ENCODE measurements at places on chromosomes 7 and 10.
A peak's percentile ranks its signal among the peaks of the same experiment; 100 is the strongest.

GRCh38 chr10:28111712-28112111, 112.8 kb upstream of the ODAD2 start:
- DNase-seq, result no peak

DNA sequence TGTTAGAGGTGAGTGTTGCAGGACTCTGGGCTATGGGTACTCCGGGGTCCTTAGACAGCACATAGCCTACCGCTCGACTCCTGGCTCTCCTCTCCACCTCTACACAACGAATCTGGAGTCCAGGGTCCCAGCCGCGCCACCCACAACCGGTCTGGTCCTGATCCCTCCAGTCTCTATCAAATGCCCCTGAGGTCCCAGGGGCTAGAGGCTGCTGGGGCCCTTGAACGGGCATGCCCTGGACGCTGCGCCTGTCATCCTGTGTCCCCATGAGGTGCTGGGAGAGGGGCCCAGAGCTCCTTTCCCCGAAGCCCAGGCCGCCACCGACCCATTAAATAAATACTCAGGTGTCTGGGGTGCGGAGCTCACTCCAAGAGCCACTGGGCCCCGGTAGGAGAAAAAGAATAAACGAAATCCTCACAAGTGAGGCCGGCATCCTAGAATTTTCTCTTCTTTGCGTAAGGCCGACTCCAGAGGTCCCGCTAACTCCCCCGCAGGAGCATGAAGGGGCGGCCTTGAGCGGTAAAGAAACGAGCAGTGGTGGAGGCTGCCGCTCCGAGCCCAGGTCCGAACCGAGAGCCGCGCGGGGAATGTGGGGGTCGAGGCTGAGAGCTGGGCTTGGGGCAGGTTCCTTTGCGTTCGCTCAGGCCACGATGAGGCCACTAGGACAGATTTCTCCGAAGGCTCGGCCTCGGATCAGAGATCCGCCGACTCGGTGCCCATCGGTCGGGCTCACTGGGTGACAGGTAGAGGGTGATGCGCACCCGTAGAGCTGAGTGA, 166.7 kb downstream of the NRF1 start:
- DNase-seq, result no peak

DNA sequence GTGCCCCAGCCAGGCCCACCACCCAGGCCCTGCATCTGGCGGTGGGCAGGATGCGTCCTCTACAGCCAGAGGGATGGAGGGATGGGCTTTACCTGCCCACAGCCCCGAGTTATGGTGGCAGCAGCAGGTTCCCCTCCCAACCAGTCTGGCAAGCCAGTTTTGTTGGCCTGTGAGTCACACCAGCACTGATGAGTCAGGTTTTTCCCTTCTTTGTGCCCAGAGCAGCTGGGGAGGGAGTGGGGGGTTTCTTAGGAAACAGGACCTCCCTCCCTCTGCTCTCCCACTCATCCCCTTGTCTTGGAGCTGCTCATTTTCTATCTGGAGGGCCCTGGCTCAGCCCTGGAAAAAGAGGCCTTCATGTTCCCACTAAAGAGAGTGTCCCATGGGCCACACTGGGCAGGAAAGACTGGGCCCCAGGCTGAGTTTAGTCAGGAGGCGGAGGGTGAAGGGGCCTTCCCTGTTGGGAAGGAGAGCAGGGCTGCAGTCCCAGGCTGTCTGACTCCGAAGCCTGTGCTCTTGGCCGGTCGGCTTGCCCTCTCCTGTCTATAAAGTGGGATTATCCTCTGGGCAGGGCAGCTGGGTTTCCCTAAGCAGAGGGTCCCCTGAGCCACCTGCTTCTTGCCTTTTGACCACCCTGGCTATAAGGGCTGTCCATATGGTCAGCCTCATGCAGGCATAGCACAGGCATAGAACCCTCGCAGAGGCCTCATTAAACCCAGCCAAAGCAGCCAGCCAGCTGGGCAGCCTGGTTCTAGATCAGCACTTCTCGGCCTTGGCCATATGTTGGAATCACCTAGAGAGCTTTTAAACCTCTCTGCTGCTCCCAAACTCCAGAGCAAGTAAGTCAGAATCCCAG, 30.2 kb upstream of the ANKRD2 start:
- peak; percentile 44 for DNase-seq

GRCh38 chr7:101632641-101633040, 3.5 kb upstream of the MYL10 start:
- no peak for DNase-seq

- DNase-seq, result no peak
Measured at GRCh38 chr7:94314413-94315410, 80.0 kb upstream of the COL1A2 start.

- DNase-seq, result no peak
Measured at GRCh38 chr10:92886334-92886961, 38.1 kb downstream of the EXOC6 start.

DNA sequence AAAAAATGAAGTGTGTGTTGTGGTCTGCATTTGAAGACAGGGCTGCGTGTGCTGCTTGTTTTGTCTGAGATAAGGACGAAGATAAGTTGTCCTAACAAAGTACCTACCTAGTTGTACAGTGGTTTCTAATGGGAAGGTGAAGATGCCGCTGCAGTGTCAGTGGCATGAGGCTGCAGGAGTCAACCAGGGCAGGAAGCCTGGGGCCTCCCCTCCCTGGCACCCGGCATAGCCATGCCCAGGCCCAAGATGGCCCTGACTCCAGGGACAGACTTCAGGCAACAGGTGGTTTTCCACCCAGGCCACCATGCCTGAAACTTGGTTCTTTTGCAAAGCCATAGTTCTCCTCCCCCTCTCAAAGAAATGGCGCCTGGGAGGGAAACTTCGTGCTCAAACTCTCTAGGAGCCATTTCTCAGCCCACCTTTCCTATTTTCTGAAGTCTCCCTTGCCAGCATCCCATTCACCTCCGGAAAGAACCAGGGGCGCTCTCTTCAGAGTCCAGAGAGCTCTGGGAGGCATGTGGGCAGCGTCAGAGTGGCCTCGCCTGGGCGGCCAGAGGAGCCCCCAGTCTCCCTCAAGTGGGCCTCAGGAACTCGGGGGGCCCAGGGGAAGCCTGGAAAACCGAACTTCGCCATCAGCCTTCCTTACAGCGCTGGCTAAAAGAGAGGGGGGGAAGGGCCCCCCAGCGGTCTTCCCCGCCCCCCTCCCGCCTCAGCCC, 2.1 kb upstream of the KAT6B start:
- no peak for DNase-seq

- no peak for DNase-seq
Measured at GRCh38 chr7:118029826-118030422, 154.0 kb upstream of the LSM8 start.

- DNase-seq, result no peak
Measured at GRCh38 chr10:101139421-101139911, 8.4 kb downstream of the TLX1 start.

GRCh38 chr7:156017916-156018700, 205.8 kb upstream of the SHH start:
- no peak for DNase-seq

GRCh38 chr7:11648980-11649379, 183.0 kb downstream of the THSD7A start:
- DNase-seq, result no peak

- no peak for DNase-seq
Measured at GRCh38 chr10:47283101-47283630, 16.8 kb upstream of the GDF10 start.

DNA sequence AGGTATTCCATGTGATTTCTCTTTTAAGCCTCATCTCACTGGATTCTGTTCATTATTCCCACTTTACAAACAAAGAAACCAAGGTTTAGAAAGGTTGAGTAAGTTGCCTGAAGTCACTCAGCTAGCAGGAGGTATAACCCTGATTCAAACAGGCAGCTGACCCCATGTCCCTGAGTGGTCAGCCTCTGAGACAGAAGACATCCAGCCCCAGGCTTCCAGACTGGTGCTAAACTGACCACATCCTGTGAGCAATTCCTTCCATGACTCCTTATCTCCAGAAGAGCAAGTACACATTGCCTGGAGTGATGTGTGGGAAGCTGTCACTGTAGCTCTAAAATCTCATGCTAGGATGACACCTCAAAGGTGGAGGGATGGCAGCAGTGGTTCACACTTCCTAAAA, 3.7 kb downstream of the PLPP4 start:
- no peak for DNase-seq

DNA sequence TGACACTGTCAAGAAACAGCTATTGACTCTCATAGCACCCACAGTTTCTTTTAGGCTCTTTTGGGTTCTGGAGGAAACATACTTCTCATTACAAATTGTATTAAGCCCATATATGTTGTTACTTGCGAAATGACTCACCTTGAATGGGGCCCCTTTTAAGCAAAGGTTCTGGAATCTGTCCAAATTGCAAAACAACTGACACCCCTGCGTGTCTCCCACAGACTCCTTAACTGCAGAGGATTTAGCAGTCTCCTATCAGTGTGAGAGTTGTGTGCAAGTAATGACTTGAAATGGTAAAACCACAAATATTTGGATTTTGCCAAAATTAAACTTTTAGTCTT, 192.3 kb downstream of the DNAJC1 start:
- DNase-seq, result no peak

DNA sequence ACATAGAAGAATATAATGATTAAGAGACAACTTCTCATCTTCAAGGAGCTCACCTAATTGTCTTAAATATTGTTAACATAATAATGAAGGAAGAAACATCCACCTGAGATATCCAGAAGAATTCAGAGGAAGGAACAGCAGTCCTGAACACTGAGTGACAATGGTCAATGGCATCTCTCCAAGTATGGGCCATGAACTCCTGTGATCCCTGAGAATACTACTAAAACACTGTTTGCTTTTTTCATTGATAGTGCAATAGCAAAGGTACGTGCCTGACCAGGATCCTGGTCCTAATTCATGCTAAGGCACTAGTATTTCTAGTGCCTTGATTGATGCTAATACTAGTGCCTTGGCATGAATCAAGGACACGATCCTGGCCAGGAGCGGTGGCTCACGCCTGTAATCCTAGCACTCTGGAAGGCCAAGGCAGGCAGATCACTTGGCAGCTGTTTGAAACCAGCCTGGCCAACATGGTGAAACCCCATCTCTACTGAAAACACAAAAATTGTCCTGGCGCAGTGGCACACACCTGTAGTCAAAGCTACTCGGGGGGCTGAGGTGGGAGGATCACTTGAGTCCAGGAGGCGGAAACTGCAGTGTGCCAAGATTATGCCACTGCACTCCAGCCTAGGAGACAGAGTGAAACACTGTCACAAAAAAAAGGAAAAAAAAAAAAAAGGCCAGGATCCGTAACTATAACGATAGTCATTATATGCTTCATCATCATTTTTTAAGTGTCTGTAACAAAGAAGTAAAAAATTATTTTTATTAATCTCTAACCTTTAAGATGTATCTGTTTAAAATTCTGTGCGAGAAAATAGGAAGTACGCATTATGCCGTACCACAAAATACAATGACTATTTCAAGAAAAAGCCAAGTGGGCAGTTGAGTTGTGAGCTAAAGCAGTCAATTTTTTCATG, 49.1 kb downstream of the SRPK2 start:
- DNase-seq, result no peak

GRCh38 chr10:30396293-30396692, 37.7 kb upstream of the MAP3K8 start:
- no peak for DNase-seq

DNA sequence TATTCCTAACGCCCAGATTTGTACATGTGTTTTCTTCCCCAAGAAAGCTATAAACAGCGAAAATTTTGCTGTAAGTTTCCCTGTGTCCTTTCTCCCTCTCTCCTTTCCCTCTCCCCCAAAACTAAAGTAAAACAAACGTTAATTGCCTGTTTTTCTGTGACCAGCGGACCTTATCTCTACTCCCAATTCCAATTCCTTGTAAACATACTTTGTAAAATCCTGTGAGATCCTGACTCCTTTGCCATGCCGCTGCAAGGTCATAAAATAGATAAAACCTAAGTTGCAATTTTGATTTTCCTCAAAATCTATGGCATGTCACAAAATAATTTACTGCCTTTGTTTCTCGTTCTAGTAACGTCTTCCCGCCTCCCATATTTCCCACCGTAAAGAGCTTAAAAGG, 217.6 kb downstream of the USP6NL start:
- no peak for DNase-seq

- DNase-seq, result no peak
Measured at GRCh38 chr10:105192146-105192545, 551.1 kb downstream of the SORCS3 start.

DNA sequence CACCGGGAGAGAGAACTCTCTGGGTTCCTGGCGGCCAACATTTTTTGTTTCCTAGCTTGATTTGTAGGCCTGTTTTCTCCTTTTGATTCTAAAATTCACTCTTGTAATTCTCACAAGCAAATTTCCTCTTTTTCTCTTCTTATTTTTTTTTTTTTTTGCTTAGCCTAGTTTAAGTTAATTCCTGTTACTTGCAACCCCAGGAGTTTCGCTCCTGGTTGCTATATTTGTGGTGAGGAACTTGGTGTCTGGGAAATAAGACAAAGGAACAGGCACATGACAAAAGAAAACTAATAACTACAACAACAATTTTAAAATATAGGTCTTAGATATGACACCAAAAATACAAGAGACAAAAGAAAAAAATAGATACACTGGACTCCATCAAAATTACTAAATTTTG, 6.7 kb downstream of the AOAH start:
- DNase-seq, result no peak
